ENCODE measurements at places on chromosomes 3 and 15.

- DNase-seq, result no peak
These were observed 27.5 kb downstream of the NR1I2 start for GRCh38 chr3:119809249-119810017.

DNA sequence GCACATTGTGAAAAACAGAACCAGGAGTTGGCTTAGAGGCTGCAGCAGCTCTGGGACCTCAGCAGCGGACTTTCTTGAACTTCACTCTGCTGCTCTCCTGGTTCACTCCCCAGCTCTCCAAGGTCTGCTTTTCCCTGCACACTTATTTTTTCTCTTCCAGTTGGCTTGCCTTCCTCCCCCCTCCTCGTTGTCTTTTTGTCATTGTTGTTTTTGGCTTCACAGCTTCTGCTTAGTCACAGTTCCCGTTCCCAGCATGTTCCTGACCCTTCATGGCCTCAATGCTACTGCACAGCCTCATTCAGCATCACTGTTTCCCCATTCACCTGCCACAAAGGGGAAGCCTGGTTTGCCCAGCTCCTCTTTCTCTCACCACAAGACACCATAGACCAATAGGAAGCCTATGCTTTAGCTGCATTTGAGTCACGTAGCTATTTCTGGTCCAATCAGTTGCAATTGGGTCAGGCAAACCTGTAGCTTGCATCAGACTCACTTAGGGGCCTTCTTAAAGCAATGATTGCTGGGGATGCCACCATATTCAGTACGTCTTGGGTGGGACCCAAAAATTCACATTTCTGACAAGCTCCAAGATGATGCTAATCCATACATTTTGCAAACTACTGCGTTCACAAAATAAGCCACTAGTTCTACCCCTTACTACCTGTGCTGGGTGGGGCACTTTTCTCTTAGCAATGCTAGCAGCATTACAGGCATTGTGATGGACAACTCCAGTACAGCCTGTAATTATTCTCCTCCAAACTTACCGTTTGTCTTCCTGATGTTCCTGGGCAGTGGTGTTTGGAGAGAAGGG, 7.8 kb upstream of the SUMF1 start:
- peak; percentile 27 for DNase-seq

- DNase-seq, result no peak
These were observed 91.1 kb downstream of the TOP2B start for GRCh38 chr3:25573386-25574171.

DNA sequence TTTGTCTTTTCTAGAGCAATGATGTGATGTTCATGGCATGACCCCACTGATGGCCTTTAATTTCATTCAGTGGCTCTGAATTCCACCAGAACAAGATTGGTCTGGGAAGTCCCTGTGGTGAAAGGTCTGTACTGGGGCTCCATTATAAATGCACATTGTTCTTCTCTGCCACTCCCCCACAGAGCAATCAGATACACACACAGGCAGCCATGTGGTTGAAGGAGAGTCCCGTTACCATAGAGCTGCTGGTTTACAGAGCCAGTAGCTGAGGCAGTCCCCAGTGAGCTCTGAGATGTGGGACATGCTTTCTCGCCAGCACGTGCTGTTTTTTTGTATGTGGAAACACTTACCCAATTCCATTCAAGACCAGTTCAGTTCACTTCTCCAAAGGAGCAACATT, 172.7 kb upstream of the TRIM42 start:
- no peak for DNase-seq

GRCh38 chr15:40320409-40320808, 3.1 kb upstream of the INAFM2 start:
- DNase-seq, result no peak

DNA sequence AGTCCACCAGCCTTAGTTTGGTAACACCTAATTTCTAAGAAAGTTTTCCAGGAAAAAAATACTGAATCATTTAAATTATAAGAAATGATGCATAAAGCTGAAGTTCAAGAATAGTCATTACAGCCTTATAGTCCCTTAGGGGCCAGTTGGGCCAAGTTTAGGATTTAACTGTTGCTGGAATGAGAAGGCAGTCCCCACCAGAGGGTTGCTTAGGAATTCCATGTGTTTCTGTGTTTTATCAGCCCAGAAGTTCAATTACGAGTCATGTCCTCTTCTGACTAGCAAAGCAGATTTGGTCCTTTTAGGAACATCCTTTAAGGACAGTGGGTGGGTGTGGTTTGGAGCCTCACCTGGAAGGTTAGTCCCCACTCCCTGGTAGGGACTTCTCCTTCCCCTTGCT, 57.0 kb upstream of the NR2E3 start:
- no peak for DNase-seq

DNA sequence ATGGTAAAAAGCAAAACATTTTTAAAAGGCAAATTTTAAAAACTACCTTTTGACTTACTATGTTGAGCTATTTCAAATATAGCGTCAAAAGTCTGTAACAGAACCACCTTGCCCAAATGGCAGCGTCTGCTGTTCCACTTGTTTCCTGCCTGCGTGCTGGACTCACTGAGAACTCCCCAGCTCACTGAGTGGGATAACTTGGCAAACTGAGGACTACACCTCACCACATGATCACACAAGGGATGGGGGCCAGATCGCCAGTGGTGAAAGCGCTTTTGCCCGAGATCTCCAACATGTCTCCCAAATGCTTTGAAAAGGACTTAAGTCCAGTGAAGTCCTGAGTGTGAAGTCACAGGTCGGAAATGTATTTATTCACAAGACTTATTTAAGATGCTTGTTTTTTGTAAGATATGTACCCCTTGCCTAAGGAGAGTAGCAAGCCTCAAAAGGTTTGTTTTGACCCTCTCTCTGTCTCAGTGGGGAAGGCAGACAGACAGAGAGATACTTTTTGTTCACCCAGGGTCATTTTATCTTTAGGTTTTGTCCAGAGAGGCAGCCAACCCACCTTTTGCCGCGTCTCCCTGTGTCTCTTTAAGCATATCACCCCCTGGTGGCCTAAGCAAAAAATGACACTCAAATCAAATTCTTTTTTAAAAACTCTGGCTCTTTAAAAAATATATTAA, 192.6 kb downstream of the PDZRN3 start:
- DNase-seq, result no peak

- no peak for DNase-seq
These were observed 201.2 kb downstream of the ADAMTSL3 start for GRCh38 chr15:83854950-83855707.

DNA sequence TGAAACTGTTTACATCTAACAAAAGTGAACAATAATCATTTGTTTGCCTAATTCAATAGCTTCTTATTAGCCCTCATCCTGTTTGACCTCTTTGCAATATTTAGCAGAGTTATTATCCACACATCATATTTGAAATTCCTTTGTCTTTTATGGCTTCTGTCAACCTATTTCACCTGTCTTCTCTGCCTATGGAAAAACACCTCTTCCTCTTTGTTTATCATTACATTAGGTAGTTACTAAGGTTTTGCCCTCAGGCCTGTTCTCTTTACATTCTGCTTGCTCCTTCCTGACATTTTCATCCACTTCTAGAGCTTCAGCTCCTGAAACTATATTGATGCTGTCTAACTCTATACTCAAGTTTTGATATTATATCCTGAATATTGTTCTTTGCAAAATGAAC, 183.0 kb downstream of the SUCNR1 start:
- no peak for DNase-seq

DNA sequence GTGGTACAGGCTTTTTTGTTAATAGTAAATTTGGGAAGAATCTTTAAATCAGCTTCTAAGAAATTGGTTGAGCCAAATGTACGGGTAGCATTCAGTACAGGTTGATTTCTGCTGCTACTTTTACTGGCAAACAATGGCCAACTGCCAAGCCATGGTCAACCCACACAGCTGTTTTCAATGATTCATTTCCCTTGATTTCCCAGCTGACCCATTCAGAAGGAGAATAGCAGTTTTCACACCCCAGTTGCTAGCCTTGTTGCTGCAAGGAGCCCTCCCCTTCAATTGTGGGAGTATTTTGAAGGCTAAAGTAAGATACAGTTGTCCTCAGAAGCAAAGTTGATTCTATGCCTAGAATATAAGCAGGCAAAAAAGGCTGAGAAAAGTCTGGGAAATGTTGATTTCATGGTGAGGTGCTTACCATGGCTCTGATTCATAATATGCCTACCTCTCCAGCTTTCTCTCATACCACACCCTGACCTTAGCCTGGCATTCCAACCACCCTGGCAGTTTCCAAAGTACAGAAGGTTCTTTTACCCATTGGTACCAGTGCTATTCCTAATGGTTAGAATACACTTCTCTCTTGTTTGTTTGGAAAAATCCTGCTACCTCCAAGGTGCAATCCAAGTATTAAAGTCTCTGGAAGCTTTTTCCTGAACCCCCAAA, 320.3 kb upstream of the TGFBR2 start:
- peak; percentile 63 for DNase-seq

DNA sequence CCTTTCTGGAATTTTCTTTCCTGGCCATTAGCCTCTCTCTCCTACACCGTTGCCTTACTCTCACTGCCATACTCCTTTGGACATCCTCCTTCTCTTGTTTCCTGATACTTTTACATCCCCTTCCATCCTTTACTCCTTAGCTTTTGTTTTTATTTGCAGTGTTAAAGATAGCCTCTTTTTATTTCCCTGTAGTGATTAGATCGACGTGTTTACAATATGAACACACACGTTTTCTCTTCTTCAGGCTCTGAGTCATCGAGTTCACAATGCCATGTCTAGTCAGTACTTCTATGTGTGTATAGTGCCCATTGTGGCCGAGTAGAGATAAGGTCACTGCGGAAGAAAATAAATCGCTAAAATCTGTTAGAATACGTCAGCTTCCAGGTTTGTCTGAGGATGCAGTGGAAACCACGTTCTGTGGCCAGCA, 208.5 kb downstream of the LPP start:
- peak; percentile 25 for DNase-seq

- DNase-seq, result no peak
These were observed 8.1 kb downstream of the GFM1 start for GRCh38 chr3:158652463-158652862.

DNA sequence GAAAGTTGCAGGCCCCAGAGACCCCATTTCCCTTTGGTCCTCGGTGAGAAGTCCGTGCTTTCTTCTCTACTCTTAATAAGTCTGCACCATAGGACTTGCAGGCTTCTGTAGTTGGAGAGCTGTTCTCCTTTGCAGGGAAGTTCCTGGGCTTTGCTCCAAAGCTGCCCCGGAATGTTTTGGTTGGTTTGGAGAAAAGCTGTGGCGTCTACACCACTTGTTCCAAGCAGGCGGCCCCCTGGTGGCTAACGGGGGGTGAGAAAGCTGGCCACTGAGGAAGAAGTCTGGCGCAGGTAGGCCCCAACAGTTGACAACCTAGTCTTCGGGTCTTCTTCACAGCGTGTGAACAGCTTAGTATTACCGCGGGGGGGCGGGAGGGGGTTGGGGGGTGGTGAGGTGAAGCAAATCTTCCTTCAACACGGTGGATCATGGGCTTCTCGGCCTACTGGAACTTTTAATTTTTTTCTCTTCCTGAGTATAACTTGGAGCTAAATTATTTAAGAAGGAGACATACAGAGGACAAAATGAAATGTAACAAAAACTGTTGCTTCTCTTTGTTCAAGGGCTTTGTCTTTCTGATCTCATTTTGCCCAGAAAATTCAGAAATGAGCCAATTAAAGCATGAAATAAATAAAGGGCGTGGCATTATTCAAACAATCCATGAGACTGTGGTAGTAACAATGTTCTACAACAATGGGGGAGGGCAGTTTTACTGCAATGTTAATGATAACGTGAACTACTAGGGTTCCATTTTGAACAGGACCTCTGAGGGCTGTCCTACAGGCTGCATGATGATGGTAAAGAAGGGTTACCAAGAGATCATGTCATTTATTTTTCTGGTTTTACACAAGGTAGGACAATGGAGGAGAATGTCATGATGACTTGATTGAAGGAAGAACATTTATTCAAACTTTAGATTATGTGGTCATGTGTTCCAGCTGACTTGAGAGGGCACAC, 2.2 kb upstream of the THRB start:
- DNase-seq, result no peak

- no peak for DNase-seq
These were observed 737.4 kb downstream of the ZNF385D start for GRCh38 chr3:21013566-21013965.

- DNase-seq, result no peak
These were observed 28.9 kb upstream of the CD200R1L start for GRCh38 chr3:112875561-112875960.

DNA sequence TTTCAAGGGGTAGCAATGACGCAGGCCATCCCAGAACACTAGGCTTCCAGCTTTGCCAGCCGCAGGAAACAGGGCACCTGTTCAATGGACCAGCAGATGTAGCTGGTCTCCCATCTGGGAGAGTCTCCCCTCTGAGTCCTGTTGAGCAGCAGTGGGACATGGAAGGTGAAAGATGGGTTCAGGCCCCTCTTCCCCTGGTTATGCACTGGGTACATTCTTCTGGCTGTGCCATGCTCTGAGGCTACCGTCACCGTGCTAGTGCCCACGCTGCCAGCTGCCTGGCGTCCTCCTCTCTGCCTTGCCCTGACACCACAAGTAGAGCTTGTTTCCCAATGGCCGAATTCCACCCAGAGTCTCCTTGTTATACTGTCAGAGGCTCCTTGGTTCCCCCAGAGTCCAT, 63.1 kb downstream of the TLE3 start:
- no peak for DNase-seq

- DNase-seq, result no peak
These were observed 34.9 kb downstream of the RAB7A start for GRCh38 chr3:128760881-128761280.

DNA sequence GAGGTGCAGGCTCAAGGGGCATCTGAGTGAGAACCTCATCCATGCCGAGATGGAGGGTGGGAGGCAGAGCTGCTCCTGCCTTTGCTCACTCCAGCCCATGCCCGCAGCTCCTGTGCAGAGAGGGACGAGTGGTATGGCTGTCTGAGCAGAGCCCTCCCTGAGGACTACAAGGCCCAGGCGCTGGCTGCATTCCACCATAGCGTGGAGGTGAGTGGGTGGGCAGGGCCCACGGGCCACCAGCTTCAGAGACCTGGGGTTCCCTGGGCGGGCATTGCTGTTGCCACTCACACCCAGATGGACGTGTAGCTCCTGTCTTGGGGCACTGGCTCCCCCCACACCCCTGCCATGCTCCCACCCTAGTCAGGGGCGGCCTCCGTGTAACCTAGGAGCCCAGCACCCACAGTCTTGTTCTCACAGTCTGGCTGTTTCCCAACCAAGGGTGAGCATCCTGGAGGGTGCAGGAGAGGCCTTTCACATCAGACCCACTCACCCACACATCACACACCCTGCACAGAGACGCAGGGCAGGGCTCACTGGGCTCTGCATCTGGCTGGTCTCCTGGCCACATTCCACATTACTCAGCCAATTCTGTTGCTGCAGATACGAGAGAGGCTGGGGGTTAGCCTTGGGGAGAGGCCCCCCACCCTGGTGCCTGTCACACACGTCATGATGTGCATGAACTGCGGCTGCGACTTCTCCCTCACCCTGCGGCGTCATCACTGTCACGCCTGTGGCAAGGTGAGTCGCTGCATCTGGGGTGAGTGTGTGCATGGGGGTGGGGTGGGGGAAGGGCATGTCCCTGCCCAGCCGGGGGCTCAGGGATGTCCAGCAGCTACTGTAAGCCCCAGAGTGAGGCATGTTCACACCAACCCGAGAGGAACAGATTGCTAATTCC, 25.3 kb upstream of the NR2C2 start:
- DNase-seq, result no peak

GRCh38 chr15:73325191-73325861, 43.4 kb downstream of the HCN4 start:
- DNase-seq, result peak; percentile 24
